ENCODE measurements at places on chromosomes 16 and 17.

GRCh38 chr17:58051468-58051867 lies 31.8 kb upstream of the DYNLL2 start:
- DNase-seq: no peak

GRCh38 chr16:88685156-88686061 lies 898 bp downstream of the SNAI3 start:
- DNase-seq: no peak

DNA sequence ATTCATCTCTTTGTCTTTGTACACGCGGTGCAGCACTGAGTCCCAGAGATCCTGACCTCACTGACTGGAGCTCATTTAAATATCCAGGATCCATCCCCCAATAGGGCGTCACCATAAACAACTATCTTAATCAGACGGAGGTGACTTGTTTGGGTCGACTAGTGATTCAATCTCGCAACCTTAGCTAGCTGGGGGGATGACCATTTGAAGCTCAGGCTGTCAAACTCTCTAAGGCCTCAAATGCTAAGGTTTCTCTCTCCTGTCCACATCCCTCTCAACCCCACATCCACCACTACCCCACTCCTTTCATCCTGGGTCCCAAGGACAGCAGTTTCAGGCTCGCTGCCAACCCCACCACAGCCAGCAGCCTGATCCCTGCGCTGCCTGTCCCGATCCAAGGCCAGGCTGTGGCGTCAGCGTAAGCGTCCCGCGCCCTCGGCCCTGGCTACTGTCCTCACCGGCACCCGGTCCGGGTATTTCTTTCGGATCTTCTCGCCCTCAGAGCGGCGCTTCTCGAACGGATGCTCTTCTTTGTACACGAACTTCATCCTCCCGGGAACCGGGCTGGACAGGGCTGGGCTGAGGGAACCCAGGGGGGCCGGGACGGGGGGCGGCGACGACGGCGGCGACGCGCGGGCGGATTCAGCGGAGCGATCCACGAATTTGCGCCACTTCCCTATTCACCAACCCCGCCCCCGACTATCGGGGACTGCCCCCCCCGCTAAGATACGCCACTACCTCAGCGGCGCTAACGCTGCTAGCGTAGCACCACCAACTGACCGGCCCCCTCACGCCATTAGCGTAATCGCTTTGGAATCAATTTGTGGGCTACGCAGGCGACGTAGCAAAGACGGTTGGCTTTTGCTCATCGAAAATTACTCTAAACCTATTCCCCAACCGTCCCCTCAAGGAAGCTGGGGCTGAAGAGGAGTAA lies at the start of gene GABARAP:
Gene GABARAP (minus strand): TSS at position 667 of the 934 bp plus-strand sequence. CDS start 119 bp downstream, at position 548.
- DNase-seq: peak; percentile 43

DNA sequence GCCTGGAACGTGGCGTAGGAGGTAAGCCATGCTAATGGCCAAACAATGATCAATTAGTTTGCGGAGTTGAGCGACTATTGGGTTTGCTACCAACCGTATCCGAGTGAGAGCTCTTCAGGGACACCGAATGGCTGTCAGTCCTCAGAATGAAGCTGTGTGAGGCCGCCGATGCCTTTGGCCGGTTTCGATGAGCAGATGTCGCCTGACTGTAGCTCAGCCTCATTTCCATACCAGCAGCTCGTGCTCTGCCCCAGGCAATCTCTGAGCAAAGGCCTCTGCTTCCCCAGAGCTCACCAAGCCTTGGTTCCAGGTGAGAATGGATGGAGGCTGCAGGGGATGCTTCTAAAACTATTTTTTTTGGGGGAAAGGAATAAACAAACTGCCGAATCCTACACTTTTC lies 111.7 kb upstream of the HS3ST4 start:
- no peak for DNase-seq

DNA sequence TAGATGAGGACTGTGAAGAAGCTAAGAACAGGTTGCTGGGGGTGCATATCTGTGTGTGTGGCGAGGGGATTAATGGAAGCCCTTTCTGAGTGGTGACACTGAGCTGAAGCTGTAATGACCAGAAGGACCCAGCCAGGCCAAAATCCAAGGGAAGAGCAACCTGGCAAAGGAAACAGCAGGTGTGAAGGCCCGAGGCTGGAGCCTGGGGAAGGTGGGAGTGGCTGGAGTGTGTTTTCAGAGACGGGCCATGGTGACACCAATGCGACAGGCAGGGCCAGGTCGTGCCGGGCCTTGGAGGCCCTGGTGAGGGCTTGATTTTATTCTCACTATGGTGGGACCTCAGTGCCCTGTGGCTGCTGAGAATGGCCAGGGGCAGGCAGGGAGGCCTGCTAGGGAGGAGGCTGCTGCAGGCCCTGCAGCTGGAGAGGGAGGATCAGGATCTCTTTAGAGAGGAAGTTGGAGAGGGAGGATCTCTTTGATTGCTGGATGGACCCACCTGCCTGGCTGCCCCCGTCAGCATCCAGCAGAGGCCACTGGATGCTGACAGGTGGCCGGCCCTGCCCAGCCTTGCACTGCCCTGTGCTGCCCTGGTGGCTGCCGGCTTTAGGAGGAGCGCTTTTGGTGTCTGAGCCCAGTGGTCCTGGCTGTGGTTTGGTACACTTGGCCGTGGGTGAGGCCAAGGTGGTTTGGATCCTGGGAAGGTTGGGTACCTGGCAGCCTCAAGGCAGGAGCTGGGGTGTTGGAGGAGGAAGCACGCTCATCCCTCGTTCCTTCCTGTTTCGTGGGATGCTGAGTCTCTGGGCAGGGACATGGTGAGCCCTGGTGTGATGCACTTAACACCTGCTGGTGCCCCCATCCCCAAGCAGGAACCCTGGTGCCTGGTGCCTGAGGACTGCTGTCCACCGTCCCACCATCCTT lies 188.3 kb downstream of the SEC14L1 start:
- peak; percentile 39 for DNase-seq

DNA sequence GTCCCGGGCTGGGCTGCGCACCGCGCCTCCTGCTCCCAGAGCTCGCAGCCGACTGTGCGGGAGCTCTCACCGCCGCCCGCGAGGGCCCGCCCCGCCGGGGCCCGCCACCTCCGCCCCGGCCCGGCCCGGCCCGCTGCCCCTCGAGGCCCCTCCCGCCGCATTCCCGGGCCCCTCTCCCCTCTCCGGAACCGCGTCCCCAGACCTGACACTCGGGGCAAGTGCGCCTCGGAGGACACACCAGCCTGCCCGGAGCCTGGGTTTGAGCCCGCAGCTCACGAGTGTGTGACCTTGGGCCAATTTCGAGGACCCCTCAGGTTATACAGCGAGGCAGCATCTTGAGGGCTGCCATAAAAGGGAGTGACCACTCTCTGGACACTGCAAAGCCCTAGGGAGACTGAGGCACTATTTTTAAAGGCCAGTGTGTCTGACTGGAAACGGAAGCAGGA lies 2.0 kb upstream of the GRIN2C start:
- DNase-seq: no peak

All from NCI-H524 (cell line).